NCI-H526 treated with DMSO at 0.1 percent for 48 hours (cell line): ENCODE measurements at places on chromosomes 13 and 19.

- peak; percentile 32 for DNase-seq
These were observed 68.4 kb downstream of the SPATA13 start for GRCh38 chr13:24228852-24229458.

DNA sequence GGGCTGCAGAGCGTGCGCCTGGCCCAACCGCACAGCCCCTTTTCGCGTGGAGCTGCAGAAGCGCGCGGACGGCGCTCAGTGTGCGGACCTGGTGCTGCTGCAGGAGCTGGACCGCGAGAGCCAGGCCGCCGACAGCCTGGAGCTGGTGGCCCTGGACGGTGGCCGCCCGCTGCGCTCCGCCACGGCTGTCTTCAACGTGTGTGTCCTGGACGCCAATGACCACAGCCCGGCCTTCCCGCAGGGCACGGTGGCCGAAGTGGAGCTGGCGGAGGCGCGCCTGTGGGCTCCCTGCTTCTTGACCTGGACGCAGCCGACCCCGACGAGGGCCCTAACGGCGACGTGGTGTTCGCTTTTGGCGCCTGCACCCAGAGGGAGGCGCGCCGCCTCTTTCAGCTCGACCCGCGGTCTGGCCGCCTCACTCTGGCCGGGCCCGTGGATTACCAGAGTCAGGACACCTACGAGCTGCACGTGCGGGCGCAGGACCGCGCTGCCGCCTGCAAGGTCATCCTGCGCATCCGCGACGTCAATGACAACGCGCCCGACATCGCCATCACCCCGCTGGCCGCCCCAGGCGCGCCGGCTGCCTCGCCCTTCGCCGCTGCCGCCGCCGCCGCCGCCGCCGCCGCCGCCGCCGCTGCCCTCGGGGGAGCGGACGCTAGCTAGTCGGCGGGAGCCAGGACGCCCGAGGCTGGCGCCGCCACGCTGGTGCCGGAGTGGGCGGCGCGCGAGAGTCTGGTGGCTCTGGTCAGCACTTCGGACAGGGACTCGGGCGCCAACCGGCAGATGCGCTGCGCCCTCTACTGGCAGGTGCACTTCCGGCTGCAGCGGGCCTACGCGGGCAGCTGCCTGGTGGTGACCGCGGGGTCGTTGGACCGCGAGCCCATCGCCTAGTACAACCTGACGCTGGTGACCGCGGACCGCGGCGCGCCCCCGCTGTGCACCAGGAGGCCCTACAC is 172.2 kb downstream of the OLFM4 start:
- peak; percentile 19 for DNase-seq

DNA sequence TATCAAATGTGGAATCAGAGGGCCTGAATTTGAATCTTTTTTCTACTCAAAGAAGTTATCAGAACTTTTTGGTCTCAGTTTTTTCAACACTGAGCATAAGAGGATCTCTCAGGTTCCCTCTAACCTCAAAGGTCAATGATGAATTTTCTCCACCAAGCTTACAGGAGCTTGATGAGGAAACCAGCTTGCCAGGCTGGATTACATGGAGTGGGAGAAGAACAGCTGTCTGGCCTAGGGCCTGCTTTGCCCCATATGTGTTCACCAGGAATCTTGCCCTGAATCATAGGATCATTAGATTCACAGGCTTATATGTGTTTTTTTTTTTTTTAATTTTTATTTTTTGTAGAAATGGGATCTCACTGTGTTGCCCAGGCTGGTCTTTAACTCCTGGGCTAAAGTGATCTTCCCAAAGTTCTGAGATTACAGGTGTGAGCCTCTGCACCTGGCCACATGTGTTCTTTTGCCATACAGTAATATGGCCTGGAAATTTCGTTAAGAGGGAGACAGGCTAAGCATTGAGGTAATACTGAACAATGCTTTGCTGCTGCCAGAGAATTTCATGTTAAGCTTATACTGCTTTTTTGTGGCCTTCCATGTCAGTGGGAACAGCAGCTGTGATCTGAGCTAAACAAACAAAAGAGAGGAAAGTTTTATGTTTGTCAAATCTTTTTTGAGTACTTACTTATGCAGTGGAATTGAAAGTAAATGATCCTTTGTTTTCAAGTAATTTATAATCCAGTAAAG is 110.6 kb downstream of the DNAJC3 start:
- no peak for DNase-seq

DNA sequence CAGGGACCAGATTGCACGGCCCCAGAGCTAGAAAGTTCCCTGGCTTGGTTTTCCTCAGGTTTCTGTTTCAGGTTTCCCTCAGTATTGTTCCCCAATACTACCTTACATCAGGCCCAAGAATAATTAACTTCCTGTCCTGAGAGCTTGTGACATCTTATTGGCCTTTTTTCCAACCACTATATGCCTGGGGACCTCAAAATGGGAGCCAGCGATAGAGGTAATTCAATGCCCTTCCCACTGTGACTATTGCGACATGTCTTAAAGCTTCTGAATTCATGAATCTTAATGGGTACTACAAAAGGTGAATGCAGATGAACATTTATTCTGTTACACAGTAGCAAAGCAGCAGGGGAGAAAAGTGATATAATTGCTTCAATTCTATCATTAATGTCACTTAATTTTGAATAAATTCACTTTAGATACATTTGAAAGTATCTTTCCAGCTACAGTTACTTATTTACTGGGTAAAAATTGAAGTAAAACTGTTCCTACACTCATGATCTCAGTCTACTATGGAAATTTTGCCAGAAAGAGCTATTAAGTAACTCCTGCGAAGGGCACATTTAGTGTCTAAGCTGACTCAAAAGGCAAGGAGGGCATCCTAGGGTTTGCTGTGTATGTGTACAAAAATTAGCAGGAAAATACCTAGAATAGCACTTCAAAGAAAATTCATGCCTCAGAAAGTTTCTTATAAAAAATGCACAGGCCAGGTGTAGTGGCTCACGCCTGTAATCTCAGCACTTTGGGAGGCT is 4.1 kb downstream of the CRYL1 start:
- DNase-seq, result no peak

DNA sequence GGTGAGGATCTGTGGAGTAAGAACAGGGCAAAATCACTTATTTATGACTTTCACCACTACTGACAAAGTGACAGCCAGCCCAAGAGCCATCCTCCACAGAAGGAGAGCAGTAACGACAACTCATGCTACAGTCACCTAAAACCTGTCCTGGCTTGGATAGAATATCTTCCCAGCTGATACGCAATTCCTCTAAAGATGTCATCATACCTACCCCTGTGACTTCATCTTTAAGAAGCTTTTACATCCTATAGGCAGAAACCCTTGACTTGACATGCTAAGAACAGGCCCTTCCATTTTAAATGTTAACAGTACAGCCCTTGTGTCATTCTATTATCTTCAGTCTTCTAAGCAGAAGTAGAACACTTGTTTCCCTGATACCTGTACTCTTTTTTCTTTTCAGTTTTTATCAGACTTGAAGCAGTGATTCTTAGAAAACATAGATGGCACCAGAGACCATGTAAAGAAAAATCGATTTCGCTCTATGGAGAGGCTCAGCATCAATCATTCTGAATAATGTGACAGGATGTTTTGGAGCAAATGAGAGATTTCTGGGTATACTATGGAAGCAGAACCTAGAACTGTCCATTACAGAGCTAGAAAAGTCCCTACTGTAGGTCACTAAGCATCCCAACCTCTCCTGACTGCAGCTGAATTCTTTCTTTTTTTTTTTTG is 20.1 kb downstream of the STOML3 start:
- no peak for DNase-seq

DNA sequence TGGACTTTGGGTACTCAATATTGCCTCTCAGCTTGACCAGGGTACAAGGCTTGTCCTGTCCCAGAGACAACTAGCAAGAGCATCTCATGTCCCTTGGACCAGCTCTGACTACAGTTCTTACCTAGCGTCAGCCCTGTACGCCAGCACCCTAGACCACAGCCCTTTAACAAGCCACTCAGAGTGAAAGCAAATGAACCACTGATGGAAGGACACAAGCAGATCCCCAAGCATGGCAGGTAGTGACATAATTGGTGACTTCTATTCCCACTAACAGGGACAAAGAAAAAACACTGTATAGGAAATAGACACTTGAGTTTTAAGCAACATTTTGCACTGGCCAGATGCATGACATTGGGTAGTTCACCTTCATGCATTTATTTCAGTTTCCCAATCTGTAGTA is 8.8 kb upstream of the LRCH1 start:
- DNase-seq, result no peak

DNA sequence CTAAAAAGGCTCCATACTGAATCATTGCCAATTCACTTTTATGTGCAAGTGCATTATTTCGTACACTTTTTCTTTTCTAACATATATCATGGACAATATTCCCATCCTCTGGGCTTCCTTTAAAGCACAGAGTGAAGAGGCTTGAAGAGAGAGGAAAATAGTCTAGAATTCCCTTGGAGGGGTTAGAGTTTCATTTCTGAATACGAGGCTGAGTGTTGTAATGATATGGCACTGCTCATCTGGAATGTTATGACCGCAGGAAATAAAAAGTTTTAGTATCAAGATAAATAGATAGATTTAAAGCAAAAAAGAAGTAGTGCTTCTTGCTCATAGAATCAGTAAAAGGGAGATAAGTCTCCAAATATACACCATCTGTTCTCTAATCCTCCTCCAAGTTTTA is 412.3 kb upstream of the SLITRK1 start:
- DNase-seq, result no peak
